Activated CD4-positive, alpha-beta T cell treated with anti-CD3 and anti-CD28 coated beads, Interleukin-2, amount 50 U/mL, for 24 hours (primary cell): ENCODE measurements at places on chromosomes 6 and 20.

- DNase-seq: no peak
Measured at GRCh38 chr6:15427331-15428070, 181.6 kb downstream of the JARID2 start.

GRCh38 chr6:160462551-160463109 lies 114.5 kb downstream of the SLC22A3 start:
- no peak for DNase-seq

DNA sequence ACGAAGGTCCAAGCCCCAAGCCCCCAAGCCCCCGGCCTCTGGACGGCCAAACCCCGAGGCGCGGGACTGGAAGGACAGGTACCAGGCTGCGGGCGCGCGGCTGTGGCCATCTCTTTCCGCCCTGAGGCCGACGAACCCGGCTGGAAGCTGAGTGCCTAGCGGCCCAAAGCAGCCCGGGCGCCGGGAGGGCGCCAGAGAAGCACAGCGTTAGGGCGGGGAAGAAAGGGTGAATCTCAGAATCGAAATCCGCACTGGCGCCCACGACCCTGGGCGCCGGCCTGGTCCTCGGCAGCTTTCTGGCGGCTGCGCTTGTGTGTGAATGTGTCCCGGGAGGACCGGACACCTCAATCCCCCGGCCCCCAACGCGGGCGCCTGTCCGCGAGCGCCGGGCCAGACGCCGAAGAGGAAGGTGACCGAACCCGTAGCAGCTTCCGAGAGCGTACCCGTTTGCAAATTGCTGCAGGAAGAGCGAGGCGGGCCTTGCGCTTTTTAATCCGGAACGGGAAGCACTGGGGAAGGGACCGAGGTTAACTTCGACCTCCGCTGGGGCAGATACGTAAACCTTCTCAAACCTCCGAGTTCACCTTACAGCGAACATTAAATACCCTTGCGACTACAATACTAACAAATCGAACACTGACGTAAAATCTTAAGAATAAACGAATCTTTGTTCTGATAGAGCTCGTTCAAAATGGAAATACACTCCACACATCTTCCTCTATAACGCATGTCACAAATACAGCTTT lies 2.9 kb downstream of the NRN1 start:
- no peak for DNase-seq

DNA sequence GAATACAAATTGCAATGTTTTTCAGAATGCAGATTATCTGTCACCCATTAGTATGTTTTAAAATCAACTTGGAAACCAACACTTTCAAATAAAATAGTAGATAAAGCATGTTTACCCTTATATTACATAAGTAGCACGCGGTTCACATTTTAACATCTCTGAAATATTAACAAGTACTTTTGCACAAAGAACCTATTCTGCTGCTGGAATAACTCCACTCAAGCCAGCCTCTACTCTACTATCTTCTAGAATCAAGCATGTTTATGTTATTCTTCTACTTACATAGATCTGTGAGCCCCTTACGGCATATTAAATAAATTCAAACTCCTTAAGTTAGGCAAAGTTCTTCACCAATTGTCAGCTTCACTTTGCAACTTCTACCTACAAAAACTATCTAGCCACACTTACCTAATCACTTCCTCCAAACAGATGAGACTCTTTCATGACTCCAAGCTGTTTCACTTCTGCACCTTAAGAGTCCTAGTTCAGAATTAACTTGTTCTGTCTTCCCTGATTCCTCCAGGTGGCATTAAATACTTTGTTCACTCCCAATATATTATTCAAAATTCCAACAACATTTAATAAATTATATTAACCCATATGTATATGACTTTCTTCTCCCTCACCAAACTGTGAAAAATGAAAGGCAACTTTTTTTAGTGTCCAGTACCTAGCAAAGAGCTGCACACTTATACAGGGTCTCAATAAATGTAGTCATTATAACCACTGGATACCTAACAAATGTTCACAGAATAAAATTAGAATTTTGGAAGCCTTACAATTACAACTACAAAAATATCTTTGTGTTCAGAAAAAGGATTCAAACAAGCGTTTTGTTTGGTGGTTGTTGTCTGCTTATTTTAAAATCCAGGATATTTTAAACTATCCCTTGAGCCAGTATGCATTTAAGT lies 12.1 kb downstream of the CEP85L start:
- no peak for DNase-seq

- DNase-seq: no peak
Measured at GRCh38 chr6:149064001-149064659, 253.4 kb upstream of the TAB2 start.

GRCh38 chr6:28311139-28311823 lies 24.7 kb downstream of the ZSCAN31 start:
- no peak for DNase-seq

DNA sequence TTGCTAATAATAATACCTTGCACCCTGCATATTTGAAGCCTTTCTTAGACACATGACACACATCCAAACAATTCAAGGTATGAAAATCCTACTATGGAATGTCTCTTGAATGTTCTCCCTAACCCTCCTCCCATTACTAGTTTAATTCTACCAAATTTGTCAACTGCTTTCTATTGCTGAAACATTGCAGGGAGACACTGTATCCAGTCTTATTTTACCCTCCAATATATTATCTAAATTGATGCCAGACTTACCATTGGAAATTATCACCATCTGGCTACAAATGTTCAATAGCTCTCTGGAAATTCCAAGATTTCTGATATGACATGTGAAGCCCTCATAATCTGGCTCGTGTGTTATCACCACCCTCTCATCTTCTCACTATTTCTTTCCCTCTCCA lies 1027.3 kb upstream of the CITED2 start:
- DNase-seq: no peak

DNA sequence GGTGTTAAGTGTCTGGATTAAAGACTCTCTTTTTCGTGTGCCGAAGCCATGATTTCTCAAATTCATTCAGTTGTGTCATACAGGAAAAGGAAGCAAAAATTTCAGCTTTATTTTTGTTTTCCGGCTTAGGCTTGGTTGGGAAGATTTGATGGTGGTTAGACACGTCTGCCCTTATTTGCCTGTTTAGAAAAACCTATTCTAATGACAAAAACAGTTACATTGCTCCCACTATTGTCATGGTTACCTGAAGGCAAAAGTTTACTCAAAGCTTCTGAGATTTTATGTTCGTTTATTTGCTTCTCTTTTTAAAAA lies 982 bp downstream of the DNAJC5 start:
- no peak for DNase-seq

DNA sequence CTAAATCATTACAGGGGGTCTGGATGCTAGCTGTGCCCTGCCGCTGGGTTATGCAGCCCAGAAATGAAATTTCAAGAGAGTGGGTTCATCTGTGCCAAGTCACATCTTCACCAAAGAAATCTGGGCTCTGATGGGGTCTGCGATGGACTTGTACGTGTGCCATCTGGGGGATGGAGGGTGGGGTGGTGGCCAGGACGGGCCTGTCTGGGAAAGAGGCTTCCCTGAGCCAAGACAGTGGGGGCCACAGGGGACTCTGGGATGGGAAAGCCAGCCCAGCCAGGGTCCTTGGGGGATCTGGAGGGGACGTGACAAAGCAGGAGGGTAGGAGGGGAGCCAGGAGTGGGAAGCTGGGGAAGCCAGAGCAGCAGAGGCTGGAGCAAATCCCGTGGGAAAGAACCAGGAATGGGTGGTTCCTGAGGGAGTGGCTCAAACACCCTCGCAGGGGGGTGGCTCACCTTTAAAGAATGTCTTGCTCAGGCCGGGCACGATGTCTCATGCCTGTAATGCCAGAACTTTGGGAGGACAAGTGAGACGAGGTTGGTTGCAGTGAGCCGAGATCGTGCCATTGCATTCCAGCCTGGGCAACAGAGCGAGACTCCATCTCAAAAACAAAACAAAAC lies 36.3 kb upstream of the SULF2 start:
- DNase-seq: no peak

- DNase-seq: no peak
Measured at GRCh38 chr20:3990716-3991115, 24.6 kb downstream of the RNF24 start.

GRCh38 chr20:11205769-11206362 lies 532.1 kb upstream of the JAG1 start:
- no peak for DNase-seq

DNA sequence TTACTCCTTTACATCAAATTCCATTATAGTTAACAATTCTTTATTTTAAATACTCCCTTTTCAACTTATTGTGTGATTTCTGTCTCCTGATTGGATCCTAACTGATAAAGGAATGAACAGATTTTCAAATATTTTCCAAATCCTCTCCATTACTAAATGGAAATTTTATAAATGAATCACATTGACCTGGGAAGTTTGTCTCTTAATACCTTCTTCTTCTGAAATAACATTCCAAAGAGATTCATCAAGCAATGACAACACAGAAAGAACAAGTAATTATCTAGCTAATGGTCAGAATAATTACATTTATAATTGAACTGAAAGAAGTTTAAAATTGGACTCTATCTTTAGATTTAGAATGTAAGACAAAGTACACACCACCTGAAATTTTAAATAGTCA lies 515.4 kb upstream of the PTCHD4 start:
- DNase-seq: no peak

- DNase-seq: no peak
Measured at GRCh38 chr6:43170417-43170930, 595 bp upstream of the SRF start.

- DNase-seq: no peak
Measured at GRCh38 chr6:72287801-72288200, 334.1 kb upstream of the KCNQ5 start.

DNA sequence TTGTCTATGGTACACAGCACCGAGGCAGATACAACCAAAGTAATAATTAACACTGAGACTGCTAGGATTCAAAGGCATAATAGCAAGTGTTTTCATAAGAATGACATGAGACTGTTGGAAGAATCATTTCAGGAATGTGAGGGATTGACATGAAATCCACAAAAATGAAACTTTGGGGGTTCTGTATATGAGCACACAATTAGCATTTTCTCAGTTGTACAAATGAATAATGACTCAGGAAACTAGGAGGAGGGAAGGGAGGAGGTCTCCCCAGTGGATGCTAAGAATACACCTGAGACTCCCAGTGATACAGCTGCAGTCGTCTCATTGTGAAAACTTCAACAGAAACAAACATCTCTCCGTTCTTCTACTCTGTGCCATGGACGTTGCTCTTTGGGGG lies 428.4 kb upstream of the PLCB4 start:
- no peak for DNase-seq

DNA sequence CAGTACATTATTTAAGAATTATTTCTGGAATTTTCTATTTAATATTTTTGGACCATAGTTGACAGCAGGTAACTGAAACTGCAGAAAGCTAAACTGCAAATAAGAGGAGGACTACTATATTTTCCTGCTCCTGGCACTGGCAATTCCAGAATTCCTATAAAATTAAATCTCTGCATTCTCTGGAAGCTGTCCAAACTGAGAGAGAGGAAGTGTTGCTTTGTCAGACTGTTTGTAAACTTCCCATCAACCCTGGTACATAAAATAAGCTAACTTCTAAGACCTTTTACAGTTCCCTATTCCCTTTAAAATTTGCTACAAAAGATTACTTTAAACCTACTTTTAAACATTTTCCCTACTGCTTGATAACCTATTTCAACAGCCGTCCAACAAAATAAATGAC lies 196.1 kb upstream of the RUNX2 start:
- DNase-seq: no peak

- DNase-seq: no peak
Measured at GRCh38 chr20:38893056-38893564, 33.1 kb upstream of the FAM83D start.
